ENCODE measurements at places on chromosomes 4 and X.
A peak's percentile ranks its signal among the peaks of the same experiment; 100 is the strongest.

DNA sequence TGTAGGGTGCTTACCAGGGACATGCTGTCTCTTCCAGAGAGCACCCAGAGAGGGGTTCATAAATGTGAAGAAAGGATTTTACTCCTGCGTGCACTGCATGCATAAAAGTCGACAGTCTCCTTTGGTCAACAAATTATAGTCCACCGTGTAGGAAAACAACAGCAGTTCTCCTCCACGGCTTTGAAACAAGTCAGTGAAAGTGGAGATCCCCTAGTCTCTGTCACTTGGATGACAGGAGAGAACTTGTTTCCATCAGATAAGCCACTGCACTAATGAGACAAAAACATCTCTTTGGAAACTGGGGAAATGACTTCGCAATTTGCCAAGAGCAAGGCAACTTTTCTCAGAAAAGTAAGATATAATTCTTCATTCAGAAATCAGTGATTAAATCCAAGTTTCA lies 9.7 kb downstream of the UNC5C start:
- no peak for DNase-seq

GRCh38 chr4:2803624-2804448 lies 11.0 kb downstream of the SH3BP2 start:
- no peak for DNase-seq

DNA sequence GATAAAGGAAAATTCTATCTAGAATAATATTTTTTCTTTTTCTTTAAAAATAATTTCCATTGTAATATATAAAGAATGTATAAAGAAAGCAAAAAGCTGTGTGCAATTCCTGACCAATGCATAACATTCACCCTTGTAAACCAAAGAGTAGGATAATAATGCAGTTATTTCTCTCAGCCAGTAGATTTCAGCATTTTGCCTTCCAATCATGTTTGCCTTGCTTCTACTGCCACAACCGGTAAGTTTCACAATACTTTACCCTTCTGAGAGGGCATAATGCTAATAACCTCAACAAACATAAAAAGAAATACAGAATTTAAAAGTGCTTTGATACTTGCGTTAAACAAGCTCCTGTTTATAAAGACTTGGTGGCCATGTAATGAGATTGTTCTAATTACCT lies 59.9 kb downstream of the CHIC2 start:
- no peak for DNase-seq

DNA sequence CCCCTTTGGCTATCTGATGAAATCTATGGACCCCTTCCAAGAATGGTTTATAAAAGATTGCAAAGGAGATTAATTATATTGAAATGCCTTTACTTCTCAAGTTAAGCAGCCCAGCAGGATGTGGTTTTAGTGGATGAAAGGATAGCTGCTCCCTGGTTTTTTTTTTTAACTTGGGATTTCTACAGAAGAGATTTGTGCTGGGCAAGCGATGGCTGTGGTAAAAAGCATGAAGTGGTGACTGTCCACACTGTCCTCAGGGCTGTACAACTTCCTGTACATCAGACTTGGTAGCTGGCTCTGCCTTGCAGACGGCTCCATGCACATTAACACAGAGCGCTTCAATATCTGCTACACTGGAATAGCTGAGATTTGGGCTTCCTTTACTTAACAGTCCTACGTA lies 321.7 kb downstream of the DHX15 start:
- DNase-seq, result no peak

- no peak for DNase-seq
These were observed 19.2 kb downstream of the PI4K2B start for GRCh38 chr4:25253071-25253445.

GRCh38 chrX:56782791-56783449 lies 53.9 kb downstream of the NBDY start:
- no peak for DNase-seq

DNA sequence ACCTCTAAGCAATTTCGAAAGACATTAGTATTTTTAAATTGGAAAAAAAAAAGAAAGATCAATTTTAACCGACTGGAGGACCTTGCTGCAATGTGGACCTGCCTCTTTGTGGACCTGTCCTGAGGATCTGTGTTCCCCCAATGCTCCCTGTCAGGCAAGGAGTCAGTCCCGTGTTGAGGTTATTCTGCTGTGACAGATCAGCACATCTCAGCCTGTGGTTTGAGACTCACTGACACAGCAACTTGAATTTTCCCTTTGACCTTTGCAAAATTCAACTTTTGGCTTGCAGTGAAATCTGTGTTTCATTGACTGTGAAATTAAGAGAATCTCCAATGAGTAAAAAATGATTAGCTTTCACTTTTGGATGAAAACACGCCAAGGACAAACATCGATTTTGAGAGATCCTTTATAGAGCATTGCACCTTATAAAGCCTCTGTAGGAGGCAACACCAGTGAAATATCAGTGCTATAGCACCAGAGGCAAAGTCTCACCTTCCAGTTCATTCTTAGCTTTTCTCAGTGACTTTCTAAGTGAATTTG lies 186.9 kb downstream of the GPAT3 start:
- DNase-seq, result no peak

GRCh38 chr4:15233264-15233597 lies 194.6 kb upstream of the C1QTNF7 start:
- no peak for DNase-seq

- DNase-seq, result no peak
These were observed 264.6 kb upstream of the RASGEF1B start for GRCh38 chr4:81736324-81736723.

- DNase-seq, result peak; percentile 4
These were observed 104.8 kb upstream of the CASK start for GRCh38 chrX:42028109-42028508.

GRCh38 chr4:122921971-122922876 lies at the start of gene NUDT6:
Gene NUDT6, minus strand, starts transcription at chr4:122922597. Its CDS starts 25 bp downstream, at chr4:122922572.
- DNase-seq, result peak; percentile 76

- no peak for DNase-seq
These were observed 1.9 kb upstream of the PACRGL start for GRCh38 chr4:20698382-20698781.

GRCh38 chr4:83819582-83819981 lies 283.7 kb downstream of the GPAT3 start:
- DNase-seq, result no peak

DNA sequence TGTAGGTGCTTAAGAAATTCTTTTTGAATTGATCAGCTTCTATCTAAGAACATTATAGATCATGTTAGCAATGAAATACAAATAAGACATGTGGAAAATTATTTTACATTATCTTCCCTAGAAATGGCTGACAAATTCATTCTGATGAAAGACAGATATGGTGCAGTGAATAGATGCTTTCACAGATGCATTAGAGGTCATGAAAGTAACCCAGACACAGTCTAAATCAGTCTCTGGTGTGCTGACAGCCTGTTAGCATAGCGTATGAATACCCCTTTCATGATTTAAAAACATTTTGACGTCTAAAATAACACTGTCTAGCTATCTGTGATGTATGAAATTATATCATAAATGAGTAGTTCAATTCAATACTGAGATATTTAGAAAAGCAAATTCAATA lies 180.9 kb downstream of the UNC5C start:
- no peak for DNase-seq

- peak; percentile 48 for DNase-seq
These were observed at the start of gene TBC1D1 for GRCh38 chr4:37890801-37891259. Gene TBC1D1, plus strand, starts transcription at chr4:37891084. Its CDS starts 11,012 bp downstream, at chr4:37902096.

- peak; percentile 17 for DNase-seq
These were observed 4.7 kb upstream of the ZNF518B start for GRCh38 chr4:10461850-10462400.

GRCh38 chr4:117983541-117984365 lies 50.5 kb upstream of the NDST3 start:
- no peak for DNase-seq

- DNase-seq, result no peak
These were observed 772.5 kb downstream of the TRIML1 start for GRCh38 chr4:188911707-188912106.

- no peak for DNase-seq
These were observed 191.4 kb downstream of the MGST2 start for GRCh38 chr4:139857021-139857420.

- DNase-seq, result no peak
These were observed 5.7 kb downstream of the ELK1 start for GRCh38 chrX:47644557-47645091.

DNA sequence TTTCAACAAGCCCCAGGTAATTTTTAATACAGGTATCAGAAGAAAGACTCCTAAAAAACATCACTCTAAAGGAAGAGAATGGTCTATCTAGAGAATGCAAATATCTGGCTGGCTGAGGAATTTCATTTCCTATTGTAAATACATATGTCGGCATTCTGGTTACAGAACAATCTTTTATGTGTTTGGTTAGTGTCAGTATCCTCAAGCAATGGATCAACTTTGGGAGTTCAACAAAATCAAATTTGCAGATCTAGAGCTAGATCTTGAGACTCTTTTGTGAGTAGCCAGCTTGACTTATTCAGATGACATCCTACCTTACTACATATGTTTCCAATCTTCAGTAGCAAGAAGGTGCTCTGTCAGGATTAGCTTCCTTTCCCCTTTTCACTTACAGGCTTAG lies 145.1 kb downstream of the BTC start:
- no peak for DNase-seq

- no peak for DNase-seq
These were observed 10.6 kb upstream of the CCNG2 start for GRCh38 chr4:77146186-77147078.

DNA sequence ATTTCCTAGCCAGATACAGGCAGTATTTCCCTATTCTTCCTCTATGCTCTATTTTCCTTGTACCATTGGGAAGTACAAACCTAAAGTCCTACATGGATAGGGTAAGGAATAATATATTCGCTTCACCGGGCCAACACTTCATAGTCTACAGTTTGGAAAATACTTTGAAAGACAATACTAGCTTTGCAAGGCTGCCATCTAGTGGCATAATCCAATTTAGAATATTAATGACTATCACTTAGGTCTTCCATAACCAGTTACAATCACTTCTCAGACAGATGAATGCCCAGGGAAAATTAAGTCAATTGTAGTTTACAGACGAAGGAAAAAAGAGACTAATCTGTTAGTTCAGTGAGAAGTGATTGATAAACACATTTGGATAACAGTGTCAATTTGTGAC lies 141.0 kb upstream of the FAM47C start:
- DNase-seq, result peak; percentile 6

DNA sequence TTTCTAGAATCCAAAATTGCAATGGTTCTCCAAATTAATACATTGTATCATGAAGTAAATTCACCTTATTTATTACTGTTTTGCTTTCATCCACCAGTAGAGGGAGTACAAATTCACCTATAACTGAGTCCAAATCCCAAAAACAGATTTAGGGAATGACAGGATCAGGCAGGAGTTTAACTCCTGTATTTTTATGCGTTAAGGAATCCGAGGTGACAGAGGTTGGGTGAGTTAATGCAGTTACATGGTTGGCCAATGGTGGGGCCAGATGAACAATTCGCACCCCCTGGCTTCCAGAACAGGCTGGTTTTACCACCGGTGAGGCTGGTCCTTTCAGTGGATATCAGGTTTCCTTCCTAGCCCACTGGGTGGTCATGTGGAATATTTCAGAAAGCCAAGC lies 82.4 kb downstream of the MTNR1A start:
- DNase-seq, result peak; percentile 47

- peak; percentile 58 for DNase-seq
These were observed 882 bp downstream of the MRFAP1 start for GRCh38 chr4:6641164-6641970.

GRCh38 chr4:40178672-40179071 lies 18.2 kb upstream of the RHOH start:
- DNase-seq, result no peak

DNA sequence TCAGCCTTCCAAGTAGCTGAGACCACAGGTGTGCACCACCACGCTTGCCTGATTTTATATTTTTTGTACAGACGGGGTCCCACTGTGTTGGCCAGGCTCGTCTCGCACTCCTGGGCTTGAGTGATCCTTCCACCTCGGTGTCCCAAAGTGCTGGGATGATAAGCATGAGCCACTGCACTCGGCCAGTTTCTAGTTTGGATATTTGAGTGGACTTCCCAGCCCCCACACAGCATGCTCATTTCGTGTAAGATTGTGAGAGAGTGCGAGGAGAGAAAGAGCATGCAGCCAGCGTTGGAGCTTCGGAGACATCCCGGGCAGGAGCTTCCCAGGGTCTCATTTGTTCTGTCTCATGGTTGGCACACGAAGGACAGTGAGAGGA lies 31.8 kb downstream of the ARSD start:
- no peak for DNase-seq

DNA sequence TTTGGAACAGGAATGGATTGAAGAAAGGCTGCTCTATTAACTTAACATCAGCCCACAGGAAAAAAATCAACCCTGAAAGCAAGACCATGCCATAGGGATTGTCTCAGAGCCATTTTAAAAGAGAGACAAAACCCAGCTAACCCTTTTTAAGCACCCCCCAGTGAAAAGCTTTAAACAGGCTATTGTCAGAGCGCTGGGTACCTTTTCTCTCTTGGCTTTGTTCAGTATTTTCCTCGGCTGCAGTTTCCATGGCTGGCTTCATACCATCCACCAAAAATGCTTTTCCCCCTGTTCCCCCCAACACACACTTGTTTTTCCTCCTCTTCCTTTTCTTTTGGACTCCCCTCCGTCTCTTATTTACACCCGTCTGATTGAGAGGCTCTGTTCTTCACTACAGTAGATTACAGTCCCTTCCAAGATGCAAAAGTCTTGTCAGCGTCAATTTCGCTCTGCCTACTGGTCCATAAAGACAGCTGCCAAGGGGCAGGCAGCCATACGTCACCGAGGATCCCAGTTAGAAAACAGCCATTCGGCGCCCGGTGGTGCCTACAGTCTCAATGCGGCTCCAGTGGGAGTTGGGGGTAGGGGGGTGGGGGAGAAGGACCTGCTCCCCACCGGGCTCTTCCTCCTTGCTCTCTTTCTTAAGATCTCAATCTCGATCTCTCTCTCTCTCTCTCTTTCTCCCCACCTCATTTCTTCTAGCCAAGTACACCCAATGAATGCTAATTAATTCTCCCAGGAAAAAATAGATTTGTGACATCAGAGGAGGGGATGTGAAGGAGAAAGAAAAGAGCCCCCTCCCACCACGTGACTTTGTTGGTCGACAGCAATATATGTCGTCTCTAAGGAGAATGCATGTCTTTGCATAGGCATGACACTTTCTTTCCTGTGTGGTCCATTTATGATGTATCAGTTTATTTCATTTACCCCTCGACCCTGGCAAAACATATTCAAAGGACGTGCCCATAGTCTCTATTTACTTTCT lies at the start of gene GPM6B:
GPM6B (minus strand) TSS at position 451 of the 985 bp plus-strand sequence; CDS start at position 262, 189 bp downstream.
- DNase-seq, result peak; percentile 13

- no peak for DNase-seq
These were observed 914.8 kb upstream of the GRIA3 start for GRCh38 chrX:122269243-122269781.

- peak; percentile 63 for DNase-seq
These were observed 69.6 kb upstream of the C4orf50 start for GRCh38 chr4:6087669-6088341.

- peak; percentile 33 for DNase-seq
These were observed 65.9 kb downstream of the EFNB1 start for GRCh38 chrX:68894513-68895340.

- DNase-seq, result no peak
These were observed 109.8 kb downstream of the MAPK10 start for GRCh38 chr4:86250006-86250405.

DNA sequence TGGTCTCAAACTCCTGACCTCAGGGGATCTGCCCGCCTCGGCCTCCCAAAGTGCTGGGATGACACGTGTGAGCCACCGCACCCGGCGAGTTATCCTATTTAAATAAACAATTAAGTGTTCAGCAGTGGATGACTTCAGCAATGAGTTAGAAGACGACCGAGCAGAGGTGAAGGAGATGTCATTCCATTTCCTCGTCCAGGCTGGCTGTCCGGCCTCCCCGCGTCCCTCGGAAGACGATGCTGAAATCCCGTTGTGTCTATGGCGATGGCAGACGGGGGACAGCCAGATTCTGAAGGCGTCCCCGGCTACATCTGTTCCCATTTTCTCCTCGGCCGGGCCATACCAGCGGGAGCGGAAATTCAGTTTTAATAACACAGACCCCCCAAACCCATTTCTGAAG lies 209.8 kb downstream of the CRLF2 start:
- no peak for DNase-seq

Data from iPS-NIHi11 (cell line).